ENCODE measurements at places on chromosomes 5 and 9.

GRCh38 chr9:14542071-14542470 is 151.2 kb downstream of the ZDHHC21 start:
- DNase-seq: no peak

- DNase-seq: no peak
Measured at GRCh38 chr5:36013182-36013581, 22.0 kb upstream of the UGT3A1 start.

DNA sequence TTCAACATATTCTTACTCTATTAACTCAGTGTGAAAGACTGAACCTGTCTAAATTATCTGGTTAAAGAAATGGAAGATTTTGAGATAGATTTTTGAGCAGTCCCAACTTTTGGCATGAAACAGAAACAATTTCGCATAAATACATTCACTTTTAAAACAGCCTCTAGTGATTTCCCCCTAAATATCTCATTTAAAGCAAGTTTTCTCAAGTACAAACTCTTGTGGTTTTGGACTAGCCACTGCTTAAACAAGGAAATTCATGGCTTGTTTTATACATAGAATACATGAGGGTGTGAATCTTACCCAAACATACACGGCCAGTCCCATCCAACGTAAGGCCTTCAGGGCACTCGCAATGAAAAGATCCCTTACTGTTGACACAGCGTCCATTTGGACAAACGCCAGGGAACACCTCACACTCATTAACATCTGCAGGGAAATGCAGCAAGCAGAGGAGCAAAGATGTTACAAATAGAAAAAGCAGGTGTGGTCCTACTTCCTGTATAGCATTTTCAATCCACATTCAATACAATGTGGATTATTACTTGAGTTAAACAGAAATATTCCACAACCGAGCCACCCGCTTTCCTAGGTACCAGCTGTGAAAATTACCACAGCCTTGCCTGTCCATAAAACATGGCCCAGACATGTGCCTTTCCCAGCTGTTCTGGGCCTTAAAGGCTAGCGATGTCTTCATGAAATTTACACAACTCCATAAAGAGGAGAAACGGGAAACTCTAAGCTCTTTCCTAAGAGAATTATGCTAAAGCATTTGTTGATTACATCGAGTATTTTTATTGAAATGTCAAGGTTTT is 188.8 kb downstream of the FBN2 start:
- peak; percentile 26 for DNase-seq

GRCh38 chr5:133409210-133409674 is 203.1 kb downstream of the FSTL4 start:
- no peak for DNase-seq

- peak; percentile 38 for DNase-seq
Measured at GRCh38 chr5:154513669-154514084, 35.6 kb upstream of the HAND1 start.

- DNase-seq: no peak
Measured at GRCh38 chr9:6219040-6219439, 3.4 kb downstream of the IL33 start.

Data from astrocyte (in vitro differentiated cells and primary cell).